ENCODE measurements at places on chromosomes 2 and 18. TPM values are rescaled to one million over a fixed set of nuclear protein-coding genes. Genes with fewer than 3 reads are reported as not detected.

DNA sequence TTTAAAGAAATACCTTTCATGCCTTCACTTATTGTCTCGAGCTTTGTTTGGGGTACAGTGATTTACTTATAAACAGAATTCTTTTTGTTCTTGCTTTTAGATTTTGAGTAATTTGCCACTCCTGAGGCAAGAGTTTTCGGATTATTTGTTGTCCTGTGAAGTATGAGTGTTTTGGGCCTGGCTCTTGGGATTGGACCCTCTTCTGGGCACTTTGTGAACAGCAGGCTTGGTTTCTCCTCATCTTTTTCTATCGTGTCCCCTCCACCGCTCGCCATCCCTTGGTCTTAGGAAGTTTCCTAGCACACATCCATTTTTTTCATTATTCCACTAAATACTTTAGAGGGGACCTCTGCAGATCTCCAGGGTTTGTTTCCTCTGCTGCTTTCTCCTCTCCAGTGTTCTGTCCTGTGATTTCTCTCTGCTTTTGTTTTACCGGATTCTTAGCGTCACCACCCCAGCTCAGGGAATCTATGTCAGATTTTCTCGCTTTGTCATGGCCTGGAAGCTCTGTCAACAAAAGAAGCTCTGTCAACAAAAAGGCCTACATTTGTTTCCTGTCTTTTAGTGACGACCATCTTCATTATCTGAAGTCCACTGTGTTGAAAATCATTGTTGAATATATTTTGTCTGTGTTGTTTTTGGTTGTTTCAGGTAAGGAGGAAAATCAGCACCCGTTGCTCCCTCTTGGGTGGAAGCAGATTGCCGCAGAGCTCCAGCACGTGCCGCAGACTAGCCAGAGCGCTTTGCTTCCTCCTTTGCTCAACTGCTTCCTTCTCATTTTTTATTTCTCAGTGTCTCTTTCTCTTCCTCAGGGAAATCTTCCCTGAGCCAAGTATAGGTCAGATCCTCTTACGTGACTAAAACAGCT, 27.8 kb downstream of the ANKRD62 start:
- DNase-seq: no peak

DNA sequence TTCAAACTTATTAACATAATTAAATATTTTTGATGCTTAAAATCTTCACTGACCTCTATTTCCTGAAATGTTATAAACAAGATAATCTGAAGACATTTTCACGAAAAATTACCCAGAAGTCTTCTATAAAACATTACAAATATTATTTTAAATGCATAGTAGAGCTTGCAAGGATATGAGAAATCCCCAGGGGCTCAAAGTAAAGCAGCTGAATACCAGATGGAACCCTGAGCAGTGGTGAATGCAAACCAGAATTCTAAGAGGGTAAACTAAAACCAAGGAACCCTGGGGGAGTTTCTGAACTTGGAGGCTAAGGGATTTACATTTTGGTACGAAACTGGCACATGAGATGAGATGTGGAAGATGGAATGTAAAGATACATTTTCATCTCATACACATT, 83.6 kb downstream of the FSHR start:
- no peak for DNase-seq

DNA sequence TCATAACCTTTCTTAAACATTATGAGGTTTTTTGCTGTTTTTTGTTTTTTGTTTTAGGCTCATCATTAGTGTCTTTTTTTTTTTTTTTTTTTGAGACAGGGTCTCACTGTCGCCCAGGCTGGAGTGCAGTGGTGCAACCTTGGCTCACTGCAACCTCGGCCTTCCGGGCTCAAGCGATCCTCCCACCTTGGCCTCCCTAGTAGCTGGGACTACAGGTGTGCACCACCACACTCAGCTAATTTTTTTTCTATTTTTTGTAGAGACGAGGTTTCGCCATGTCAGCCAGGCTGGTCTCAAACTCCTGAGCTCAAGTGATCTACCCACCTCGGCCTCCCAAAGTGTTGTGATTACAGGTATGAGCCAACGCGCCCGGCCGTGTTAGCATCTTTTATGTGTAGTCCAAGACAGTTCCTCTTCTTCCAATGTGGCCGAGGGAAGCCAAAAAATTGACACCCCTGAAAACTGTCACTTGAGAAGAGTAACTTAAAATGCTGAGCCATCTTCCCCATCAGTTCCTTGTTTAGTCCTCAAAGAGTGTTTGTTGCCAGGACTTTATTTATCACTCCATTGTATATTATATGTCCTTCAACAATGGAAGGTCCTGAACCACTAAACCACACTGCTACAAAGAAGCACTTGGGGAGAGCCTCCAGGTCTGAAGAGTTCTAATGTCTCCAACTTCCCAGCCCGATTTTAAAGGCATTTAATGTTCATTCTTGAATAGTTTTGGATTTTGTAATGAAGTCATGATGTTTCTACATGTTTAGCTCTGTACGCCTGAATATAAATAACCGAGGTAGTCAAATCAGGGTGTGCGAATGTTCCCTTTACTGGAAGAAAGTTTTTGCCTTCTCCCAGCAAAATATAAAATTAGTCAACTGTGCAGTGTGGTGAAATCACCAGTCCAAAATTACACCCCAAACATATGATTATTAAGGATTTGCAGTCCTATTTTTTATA, 26.4 kb downstream of the ZNF516 start:
- DNase-seq: no peak

DNA sequence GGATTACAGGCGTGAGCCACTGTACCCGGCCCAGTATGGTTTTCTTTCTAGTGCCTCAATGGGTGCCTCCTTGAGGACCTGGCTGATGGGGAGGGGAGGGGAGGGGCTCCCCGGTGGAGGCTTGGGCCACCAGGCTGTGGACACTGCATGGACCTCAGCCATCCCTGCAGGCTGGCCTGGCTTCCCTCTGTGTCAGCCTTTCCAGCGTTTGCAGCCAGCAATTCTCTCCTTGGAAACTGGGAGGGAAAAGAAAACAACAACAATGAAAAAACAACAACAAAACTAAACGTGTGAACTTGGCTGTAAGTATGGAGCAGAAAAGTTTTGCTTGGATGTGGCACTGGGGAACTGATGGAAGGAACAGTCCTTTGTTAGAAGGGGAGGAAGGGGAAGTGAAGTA, 159.3 kb downstream of the GLI2 start:
- no peak for DNase-seq

- DNase-seq: no peak
Observed at GRCh38 chr2:219736209-219736608, 108.8 kb downstream of the SLC4A3 start.

DNA sequence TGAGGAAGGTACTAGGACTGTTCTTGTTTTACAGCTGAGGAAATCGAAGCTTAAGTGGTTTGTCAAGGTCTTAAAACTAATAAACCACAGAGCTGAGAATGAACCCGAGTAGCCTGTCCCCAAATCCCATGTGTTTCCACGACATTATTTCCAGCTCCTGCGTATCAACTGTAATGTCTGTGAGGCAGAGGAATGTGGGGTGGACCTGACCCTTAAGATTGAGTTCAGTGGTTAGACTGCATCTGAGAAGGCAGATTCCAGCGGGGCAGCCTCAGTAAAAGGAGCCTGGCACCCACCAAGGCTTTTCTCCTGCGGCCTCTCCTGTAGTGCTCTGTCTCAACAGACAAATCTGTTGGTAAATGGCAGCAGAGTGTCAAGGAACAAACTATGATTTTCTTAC, 81.9 kb upstream of the TMEM178A start:
- no peak for DNase-seq

DNA sequence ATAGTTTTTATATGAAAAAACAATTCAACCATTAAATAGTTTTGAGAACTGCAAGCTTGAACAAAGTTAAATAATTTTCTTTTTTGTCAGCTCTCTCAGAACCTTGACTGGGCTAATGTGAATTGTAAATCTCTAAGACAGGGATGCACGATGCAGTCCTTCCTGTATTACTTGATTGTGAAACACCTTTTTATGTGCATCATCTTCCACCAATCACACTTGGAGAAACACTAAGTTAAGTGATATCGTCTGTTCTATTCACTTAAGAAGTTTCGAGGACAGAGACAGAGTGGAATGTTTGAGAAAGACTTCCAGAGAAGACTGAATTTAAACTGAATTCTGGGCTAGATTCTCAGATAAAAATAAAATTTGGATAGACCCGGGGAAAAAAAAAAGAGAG, 238.2 kb downstream of the MREG start:
- no peak for DNase-seq

The MTCL1 gene
- 0.40 TPM for total RNA-seq

The EFR3B gene
- total RNA-seq: 1.5 TPM

The NT5DC4 gene
- total RNA-seq: not detected

The SLC30A3 gene
- 0.86 TPM for total RNA-seq

The CD207 gene
- not detected for total RNA-seq
